ENCODE measurements at places on chromosomes 6 and 20.
A peak's percentile ranks its signal among the peaks of the same experiment; 100 is the strongest.

DNA sequence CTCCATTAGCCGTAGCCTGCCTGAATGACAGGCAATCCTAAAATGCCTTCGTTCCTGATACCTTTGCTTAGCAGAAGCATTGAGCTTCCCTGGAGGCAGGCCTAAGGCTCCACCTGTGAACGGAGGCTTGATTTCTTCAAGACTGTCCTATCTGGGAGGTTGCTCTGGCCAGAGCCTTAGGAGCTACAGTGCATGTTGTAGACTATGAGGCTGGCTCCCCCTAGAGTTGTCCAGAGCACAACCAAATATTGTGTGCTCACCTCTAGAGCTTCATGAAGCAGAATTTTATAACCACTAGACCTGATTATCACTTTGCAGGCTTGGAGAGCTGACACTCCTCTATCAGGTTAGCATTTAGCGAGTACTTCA is 217.8 kb downstream of the MAFB start:
- no peak for DNase-seq

- no peak for DNase-seq
These were observed 20.4 kb upstream of the SYNJ2 start for GRCh38 chr6:157961153-157961831.

DNA sequence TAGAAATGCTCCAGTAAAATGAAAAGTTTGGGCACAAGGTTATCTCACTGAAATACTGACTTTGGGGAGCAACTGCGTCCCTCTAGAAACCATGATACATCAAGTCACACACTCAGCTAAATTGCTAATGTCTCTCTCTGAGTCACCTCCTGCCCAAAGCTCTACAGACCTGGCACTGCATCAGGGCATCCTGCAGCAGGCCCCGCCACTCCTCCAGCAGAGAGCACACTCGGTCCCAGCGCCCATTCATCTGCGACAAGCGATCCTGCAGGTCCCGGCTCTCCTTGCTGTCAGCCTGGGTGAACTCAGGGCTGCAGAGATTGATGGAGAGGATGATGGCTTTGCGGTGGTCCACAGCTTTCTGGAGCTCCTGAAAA is 329.0 kb downstream of the ESR1 start:
- DNase-seq = no peak

GRCh38 chr6:40963019-40963418 is 76.0 kb downstream of the UNC5CL start:
- no peak for DNase-seq

- DNase-seq = peak; percentile 53
These were observed 1.2 kb downstream of the MTCH1 start for GRCh38 chr6:36984581-36985416.

- DNase-seq = no peak
These were observed 404.0 kb downstream of the SMOC2 start for GRCh38 chr6:168844821-168845609.

- no peak for DNase-seq
These were observed 103.4 kb downstream of the MAP3K4 start for GRCh38 chr6:161094955-161095354.

DNA sequence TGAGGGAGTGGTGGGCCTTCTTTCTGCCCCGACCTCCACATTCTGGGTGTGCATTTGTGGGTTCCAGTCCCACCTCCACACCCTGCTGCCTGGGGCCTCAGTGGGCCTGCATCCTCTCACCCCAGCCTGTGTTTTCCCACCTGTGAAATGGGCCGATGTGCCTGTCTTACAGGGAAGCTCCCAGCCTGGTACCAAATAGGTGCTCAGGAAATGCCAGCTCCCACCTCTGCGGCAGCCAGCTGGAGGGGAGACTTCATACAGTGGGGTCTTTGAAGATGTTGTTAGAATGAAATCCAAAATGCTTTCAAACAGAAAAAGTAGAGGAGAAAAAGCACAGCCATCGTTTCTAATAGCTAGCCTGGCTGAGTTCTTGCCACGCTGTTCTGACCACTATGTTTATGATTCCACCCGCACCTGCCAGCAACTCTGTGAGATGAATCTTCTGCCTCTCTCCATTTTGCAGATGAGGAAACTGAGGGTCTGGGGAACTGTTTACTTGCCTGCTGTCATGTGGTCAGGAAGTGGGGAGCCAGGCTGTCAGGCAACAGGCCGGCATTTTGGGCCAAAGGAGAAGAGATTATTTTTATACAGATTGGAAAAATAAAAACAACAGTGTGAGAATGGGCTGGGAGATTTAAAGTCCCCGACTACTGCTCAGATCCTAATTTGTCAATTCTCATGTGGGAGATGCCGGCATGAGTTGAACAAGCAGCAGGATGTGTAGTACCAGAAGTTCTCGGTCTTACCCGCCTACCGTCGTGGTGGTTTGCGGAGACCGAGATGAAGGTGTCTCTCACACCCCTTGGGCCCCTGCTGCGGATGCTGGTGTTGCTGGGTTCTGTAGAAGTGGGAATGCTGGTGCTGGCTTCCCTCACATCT is 4.6 kb downstream of the TMEM181 start:
- no peak for DNase-seq

DNA sequence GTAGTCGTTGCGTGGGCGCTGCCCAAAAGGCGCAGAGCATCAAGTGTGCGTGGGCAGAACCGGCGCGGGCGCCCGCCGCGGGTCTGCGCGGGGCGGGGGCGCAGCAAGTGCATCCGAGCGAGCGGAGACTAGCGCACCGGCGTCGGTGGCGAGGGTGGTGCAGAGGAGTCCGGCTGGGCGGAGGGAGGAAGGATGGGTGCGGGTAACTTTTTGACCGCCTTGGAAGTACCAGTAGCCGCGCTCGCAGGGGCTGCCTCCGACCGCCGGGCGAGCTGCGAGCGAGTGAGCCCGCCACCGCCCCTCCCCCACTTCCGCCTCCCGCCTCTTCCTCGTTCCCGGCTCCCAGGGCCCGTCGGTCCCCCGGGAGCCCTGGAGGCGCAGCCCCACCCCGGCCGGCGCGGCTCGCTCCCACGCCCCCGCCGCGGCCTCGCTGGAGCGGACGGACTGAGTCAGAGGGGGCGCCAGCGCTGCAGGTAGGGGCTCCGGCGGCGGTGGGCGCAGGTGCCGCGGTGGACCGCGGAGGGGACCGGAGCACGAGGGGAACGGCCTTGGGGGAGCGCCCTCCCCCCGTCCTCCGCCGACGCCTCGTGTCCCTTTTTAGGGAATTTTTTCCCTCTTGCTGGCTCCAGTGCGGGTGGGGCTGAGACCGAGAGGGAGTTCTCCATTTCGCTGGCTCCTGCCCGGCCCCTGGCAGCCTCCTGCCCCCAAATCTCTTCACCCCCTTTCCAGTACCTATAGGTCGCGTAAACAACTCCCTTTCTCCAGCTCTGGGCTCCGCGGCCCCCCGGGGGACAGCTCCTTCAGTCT is 1.6 kb upstream of the DBNDD2 start:
- peak; percentile 76 for DNase-seq

DNA sequence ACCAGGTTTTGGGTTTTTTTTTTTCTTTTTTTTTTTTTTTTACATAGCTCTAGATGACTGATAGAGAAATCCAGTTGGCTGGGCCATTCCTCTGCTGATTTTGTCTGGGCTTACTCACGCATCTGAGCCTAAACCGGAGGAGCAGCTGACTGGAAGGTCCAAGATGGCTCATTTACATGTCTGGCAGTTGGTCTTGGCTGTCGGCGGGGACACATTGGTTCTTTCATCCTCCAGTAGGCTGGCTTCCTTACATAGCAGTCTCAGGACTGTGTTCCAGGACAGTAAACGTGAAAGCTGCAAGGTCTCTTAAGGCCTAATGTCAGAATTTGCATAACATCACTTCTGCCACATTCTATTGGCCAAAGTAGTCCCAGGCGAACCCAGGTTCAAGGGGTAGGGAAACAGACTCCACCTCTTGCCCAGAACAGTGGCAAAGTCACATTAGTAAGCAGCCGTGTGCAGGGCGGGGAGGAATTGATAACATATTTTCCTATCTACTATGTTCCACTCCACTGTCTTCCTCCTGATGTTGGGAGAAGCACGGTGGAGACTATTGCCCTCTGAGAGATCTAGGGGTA is 87.0 kb downstream of the CDH22 start:
- peak; percentile 51 for DNase-seq

GRCh38 chr6:48073976-48074767 is 36.8 kb downstream of the PTCHD4 start:
- DNase-seq = no peak

Data from NCI-H1417 (cell line).